ENCODE measurements at places on chromosomes 2 and 18. TPM values are rescaled to one million over a fixed set of nuclear protein-coding genes. Genes with fewer than 3 reads are reported as not detected.

DNA sequence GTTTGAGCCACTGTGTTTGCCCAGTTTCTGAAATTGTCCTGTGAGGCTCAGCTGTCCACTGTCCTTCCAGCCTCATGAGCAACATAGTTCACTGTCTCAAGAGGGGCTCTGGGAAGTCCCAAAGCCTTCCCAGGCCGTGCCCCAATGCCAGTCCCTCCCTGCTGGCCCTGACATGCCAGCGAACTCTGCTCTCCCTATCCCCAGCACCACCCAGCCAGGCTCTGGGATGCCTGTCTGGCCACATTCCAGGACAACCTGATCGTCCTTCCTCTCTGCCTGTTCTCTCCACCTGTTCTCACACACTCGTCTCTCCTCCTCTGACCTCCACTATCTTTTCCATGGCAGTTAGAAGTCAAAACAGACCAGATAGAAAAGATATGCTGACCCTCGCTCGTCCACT lies 278.0 kb upstream of the ID2 start:
- no peaks in the 10 kb centered on the region for H3K36me3 ChIP-seq
- no peak overlapping the region for H3K27ac ChIP-seq
- no peak for DNase-seq
- no peak overlapping the region for H3K4me3 ChIP-seq

DNA sequence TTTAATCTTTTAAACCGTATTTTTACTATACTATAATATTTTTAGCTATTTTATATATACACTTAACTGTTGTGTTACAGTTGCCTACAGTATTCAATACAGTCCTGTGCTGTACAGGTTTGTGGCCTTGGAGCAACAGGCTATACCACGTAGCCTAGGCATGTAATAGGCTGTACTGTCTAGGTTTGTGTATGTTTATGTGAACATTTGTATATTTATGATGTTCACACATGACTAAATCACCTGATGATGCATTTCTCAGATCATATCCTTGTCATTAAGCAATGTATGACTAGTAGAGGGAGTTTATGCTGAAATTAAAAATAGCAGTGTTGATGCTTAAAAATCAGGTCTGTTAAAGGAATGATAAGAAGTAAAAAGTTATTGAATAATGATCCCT lies 92.3 kb upstream of the RANBP2 start:
- DNase-seq, result no peak
- H3K27ac ChIP-seq, result no peak overlapping the region
- no peak overlapping the region for H3K4me3 ChIP-seq
- H3K4me1 ChIP-seq, result no peaks in the 10 kb centered on the region

- H3K4me3 ChIP-seq, result peak overlapping the region; percentile 67
- H3K36me3 ChIP-seq, result no peaks in the 10 kb centered on the region
- peak overlapping the region; percentile 73 for H3K27ac ChIP-seq
- DNase-seq, result no peak
- no peaks in the 10 kb centered on the region for H3K27me3 ChIP-seq
Measured at GRCh38 chr2:165794536-165794928, 485 bp upstream of the GALNT3 start.

GRCh38 chr2:38528008-38528442 lies 74.7 kb downstream of the HNRNPLL start:
- DNase-seq, result no peak
- peak overlapping the region; percentile 52 for H3K4me3 ChIP-seq
- H3K4me1 ChIP-seq, result peaks cover 7% of the 10 kb centered on the region
- no peaks in the 10 kb centered on the region for H3K27me3 ChIP-seq

GRCh38 chr2:219452361-219453317 lies 18.0 kb downstream of the SPEG start:
- no peaks in the 10 kb centered on the region for H3K36me3 ChIP-seq
- no peak overlapping the region for H3K4me3 ChIP-seq
- H3K27me3 ChIP-seq, result peaks cover 39% of the 10 kb centered on the region
- no peak for DNase-seq
- peak overlapping the region; percentile 62 for H3K27ac ChIP-seq

DNA sequence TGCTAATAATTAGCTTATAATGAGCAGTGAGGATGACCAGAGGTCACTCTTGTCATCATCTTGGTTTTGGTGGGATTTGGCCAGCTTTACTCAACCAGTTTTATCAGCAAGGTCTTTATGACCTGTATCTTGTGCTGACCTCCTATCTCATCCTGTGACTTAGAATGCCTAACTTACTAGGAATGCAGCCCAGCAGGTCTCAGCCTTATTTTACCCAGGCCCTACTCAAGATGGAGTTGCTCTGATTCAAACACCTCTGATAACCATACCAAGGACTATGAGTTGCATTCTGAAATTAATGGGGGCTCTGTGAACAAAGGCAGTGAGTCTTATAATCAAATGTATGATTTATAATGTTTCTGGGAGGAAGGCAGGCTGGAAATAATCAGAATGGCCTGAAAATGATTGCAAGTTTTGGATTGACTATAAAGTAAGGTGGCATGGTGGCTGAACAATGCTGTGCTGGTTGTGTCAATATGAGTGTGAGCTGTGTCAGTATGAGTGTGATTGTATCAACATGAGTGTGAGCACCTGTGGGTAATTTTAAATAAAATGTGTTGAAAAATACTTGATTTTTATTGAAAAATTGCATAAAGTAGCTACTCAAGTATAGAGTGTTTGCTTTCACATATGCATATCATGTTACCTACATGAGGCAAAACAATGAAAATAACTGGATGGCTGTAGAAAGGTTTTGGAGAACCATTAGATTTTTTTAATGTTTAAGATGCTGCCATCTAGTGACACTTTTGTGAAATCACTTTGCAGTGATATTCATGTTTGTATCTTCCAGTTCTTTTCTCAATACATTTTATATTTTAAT lies 103.0 kb downstream of the KYNU start:
- no peaks in the 10 kb centered on the region for H3K36me3 ChIP-seq
- DNase-seq, result no peak

GRCh38 chr2:8627692-8628085 lies 54.2 kb upstream of the ID2 start:
- H3K27me3 ChIP-seq, result no peaks in the 10 kb centered on the region
- no peak overlapping the region for H3K27ac ChIP-seq
- no peaks in the 10 kb centered on the region for H3K36me3 ChIP-seq
- H3K4me1 ChIP-seq, result no peaks in the 10 kb centered on the region

DNA sequence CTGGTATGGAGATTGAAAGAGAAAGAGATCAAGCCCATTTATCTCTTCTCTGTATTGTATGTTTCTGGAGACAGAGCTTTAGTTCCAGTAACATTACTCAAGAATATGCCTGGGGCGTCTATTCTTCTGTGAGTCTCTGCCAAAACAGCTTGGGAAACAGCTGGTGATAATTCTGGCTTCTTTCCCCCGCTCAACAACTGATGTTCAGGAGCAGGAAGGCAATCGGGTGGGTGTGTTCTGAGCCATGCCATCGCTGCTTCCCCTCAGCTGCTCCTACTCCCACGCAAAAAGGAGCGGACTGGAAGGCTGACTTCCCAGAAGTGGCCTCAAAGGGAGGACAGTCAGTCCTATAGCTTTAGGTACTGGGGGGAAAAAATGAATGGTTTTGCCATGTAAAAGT lies 695.1 kb downstream of the PLCL1 start:
- no peaks in the 10 kb centered on the region for H3K36me3 ChIP-seq
- H3K27ac ChIP-seq, result no peak overlapping the region
- H3K27me3 ChIP-seq, result no peaks in the 10 kb centered on the region
- no peaks in the 10 kb centered on the region for H3K4me1 ChIP-seq

- no peaks in the 10 kb centered on the region for H3K36me3 ChIP-seq
- H3K27me3 ChIP-seq, result no peaks in the 10 kb centered on the region
- peaks cover 17% of the 10 kb centered on the region for H3K4me1 ChIP-seq
- H3K4me3 ChIP-seq, result peak within 1 kb of the TSS; percentile 54
Measured at GRCh38 chr2:182866461-182867406, at the start of gene FRZB. Gene FRZB, minus strand, starts transcription at chr2:182866637. Its CDS starts 85 bp downstream, at chr2:182866552.

DNA sequence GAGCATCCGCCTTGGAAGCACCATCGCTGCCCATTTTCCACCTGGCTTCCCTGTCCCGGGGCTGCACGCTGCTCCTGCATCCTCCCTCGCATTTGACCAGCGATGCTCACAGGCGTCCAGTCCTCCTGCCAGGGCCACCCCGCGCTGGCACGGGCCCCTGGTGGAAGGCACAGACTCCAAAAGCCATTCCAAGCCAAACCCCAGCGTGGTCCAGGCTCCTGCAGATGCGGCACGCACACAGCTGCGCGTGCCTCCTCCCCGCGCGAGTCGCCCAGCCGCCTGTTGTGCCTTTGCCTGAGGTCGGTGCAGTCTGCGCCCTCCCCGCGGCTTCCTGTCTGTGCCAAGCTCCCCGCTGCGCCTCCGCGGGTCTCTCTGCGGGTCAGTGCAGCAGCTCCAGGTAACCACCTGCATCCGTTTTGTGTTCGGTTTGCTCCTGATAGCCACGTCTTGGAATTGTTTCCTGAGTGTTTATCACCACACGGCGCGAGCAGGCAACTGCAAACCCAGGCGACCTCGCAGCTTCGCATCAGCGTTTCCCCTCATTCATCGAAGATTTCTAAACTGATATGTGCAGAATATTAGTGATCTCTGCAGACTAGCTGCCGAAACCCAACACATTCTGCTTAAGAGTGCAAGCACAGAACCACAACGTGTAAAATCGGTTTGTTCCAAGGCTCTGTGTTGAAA lies 65.2 kb upstream of the SALL3 start:
- H3K36me3 ChIP-seq, result no peaks in the 10 kb centered on the region
- peaks cover 11% of the 10 kb centered on the region for H3K27me3 ChIP-seq
- DNase-seq, result no peak
- H3K4me1 ChIP-seq, result no peaks in the 10 kb centered on the region

GRCh38 chr18:6145645-6146306 lies 250.5 kb upstream of the TMEM200C start:
- H3K4me3 ChIP-seq, result no peak overlapping the region
- H3K27ac ChIP-seq, result no peak overlapping the region
- DNase-seq, result no peak

DNA sequence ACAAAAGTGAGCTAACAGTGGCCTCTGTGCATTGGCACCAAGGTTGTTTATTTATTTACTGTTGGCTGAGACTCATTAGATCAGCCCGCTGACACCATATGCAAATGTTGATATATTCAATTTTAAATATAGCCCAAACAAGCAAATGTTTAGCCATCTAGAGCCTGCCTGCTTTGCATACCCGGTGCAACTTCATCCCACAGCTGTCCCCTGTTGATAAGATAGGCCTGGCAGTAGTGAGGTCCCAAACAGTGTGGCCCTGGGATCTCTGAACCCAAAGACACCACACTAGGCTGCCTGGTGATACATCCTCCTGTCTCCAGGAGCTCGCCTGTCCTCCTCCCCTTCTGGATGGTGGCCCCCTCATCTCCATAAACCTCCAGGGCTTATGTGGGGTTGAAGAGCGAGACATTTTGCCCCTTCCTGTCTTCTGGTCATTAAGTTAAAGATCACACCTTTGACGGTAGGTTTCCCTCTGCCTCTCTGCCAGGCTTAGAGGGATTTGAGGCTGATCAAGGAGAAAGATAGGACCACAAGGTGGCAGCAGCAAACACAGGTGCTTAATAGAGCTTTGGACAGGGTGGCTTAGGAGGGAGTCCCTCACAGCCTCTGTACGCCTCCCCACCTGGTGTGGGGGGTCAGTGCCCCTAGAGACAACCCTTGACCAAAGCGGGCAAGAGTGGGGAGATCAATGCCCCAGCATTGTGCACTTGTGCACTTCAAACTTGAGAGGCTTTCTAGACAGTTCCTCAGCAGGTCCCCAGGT lies 23.7 kb upstream of the MYO5B start:
- no peaks in the 10 kb centered on the region for H3K36me3 ChIP-seq
- no peak overlapping the region for H3K27ac ChIP-seq
- no peak overlapping the region for H3K4me3 ChIP-seq
- H3K27me3 ChIP-seq, result no peaks in the 10 kb centered on the region

- H3K27ac ChIP-seq, result no peak overlapping the region
- peaks cover 14% of the 10 kb centered on the region for H3K4me1 ChIP-seq
- peak; percentile 76 for DNase-seq
- H3K4me3 ChIP-seq, result no peak overlapping the region
- H3K27me3 ChIP-seq, result peaks cover 77% of the 10 kb centered on the region
Measured at GRCh38 chr2:236238751-236239150, 25.5 kb downstream of the ASB18 start.

DNA sequence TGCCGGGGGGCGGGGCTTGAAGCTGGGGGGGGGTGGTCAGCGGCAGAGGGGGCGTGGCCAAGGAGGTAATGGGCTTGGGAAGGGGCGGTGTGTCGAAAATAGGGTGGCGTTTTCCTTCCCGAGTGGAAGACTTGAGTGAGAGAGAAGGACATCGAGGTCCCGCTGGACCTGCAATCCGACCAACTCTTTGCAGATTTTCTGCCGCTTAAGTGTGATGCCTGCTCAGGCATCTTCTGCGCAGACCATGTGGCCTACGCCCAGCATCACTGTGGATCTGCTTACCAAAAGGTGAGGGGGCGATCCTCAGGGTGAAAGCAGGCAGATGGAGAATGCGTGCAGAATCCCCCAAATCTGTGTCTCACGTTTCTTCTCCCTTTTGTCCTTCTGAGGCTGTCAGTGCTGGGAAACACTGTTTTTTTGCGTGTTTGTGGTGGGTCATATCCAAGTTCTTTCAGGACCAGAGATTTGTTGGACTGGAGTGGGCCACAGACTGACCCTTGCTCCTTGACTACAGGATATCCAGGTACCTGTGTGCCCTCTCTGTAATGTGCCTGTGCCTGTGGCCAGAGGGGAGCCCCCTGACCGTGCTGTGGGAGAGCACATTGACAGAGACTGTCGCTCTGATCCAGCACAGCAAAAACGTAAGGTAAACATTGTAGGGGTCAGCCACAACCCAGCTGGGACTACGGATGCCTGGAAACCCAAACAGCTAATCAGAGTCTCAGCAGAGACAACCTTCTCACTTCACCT lies 727 bp downstream of the ZFAND2B start:
- H3K27ac ChIP-seq, result peak overlapping the region; percentile 94
- peaks cover 26% of the 10 kb centered on the region for H3K4me1 ChIP-seq
- DNase-seq, result peak; percentile 59
- peak overlapping the region; percentile 88 for H3K4me3 ChIP-seq
- H3K36me3 ChIP-seq, result peaks cover 36% of the 10 kb centered on the region

- H3K4me3 ChIP-seq, result no peak overlapping the region
- peaks cover 10% of the 10 kb centered on the region for H3K4me1 ChIP-seq
- DNase-seq, result no peak
- H3K27me3 ChIP-seq, result no peaks in the 10 kb centered on the region
- no peak overlapping the region for H3K27ac ChIP-seq
Measured at GRCh38 chr18:2515171-2515787, 56.0 kb downstream of the METTL4 start.

The FIGN gene
- 2.2 TPM for total RNA-seq

The WDR12 gene
- total RNA-seq, result 18.2 TPM

The PAIP2B gene
- total RNA-seq, result 21.0 TPM

The MATN3 gene
- total RNA-seq, result 0.34 TPM

The FBXO15 gene
- not detected for total RNA-seq

The RAX gene
- not detected for total RNA-seq

The G6PC2 gene
- total RNA-seq, result not detected

The CNDP1 gene
- total RNA-seq, result 1.1 TPM

The ARHGEF33 gene
- 0.34 TPM for total RNA-seq

The ASTL gene
- not detected for total RNA-seq

The BOLL gene
- not detected for total RNA-seq

The CAD gene
- total RNA-seq, result 33.7 TPM

The DNAJC10 gene
- total RNA-seq, result 32.2 TPM

The TCF7L1 gene
- total RNA-seq, result 3.0 TPM

The IL36RN gene
- 31.6 TPM for total RNA-seq

The PIEZO2 gene
- total RNA-seq, result 0.76 TPM

The UGT1A6 gene
- 26.3 TPM for total RNA-seq

The HOXD8 gene
- 1.4 TPM for total RNA-seq
